Activated naive CD8-positive, alpha-beta T cell treated with anti-CD3 and anti-CD28 coated beads, Interleukin-2, amount 10 ng/mL, durations not matched to agents 7 days and 5 days (primary cell): ENCODE measurements at places on chromosomes 11 and 22. TPM values are rescaled to one million over a fixed set of nuclear protein-coding genes. Genes with fewer than 3 reads are reported as not detected.

SMTNL1 gene
- not detected for total RNA-seq

MS4A4A gene
- not detected for total RNA-seq

MFRP gene
- not detected for total RNA-seq

NARS2 gene
- 12.8 TPM for total RNA-seq

MAP6 gene
- not detected for total RNA-seq

SERPINH1 gene
- 15.7 TPM for total RNA-seq

TUBA8 gene
- 0.99 TPM for total RNA-seq

TH gene
- total RNA-seq = not detected

KIAA1671 gene
- 10.5 TPM for total RNA-seq

GP1BB gene
- total RNA-seq = not detected

ELP4 gene
- total RNA-seq = 20.7 TPM

MED17 gene
- 44.8 TPM for total RNA-seq

OR8G5 gene
- total RNA-seq = not detected

OTUB1 gene
- 87.0 TPM for total RNA-seq

DAGLA gene
- 0.08 TPM for total RNA-seq

MYOD1 gene
- not detected for total RNA-seq

HTR3B gene
- total RNA-seq = not detected

TSGA10IP gene
- not detected for total RNA-seq

GPHA2 gene
- not detected for total RNA-seq

NLRP14 gene
- not detected for total RNA-seq
